ENCODE measurements at places on chromosomes 3 and 15.

DNA sequence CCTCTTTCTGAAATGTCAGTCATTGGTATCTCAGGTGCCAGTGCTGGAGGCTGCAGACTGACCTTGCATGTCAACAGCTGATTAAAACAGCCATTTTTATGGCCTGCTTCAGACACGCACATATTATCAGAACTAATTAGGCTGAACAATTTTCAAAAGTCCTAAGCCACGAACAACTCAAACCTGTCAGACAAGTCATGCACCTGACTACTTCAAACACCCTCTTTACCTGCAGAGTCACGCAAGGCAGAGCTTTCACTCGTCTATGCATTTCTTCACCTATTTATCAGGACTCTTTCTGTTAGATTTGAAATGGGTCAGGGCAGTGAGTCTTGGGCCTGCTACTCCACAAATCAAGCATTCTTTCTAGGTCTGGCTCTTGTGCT is 26.7 kb downstream of the CLK3 start:
- no peak for DNase-seq

DNA sequence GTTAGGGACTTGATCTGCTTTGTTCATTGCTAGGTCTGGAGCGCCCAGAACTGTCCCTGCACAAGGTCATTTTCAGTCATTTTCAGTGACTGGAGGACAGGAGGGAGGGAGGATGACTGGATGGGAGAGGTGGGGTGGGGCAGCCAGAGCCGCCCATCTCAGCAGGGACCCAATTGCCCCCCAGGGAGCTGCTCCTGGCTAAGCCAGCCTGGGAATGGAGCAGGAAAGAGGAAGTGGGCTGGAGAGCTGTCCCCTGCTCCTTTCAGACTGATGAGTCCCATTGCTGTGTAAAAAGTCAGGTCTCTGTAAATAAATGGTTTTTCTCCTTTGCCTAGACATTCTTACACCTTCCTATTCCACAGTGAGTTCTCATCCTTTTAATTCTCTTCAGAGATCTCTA is 98.4 kb upstream of the RAD18 start:
- no peak for DNase-seq

DNA sequence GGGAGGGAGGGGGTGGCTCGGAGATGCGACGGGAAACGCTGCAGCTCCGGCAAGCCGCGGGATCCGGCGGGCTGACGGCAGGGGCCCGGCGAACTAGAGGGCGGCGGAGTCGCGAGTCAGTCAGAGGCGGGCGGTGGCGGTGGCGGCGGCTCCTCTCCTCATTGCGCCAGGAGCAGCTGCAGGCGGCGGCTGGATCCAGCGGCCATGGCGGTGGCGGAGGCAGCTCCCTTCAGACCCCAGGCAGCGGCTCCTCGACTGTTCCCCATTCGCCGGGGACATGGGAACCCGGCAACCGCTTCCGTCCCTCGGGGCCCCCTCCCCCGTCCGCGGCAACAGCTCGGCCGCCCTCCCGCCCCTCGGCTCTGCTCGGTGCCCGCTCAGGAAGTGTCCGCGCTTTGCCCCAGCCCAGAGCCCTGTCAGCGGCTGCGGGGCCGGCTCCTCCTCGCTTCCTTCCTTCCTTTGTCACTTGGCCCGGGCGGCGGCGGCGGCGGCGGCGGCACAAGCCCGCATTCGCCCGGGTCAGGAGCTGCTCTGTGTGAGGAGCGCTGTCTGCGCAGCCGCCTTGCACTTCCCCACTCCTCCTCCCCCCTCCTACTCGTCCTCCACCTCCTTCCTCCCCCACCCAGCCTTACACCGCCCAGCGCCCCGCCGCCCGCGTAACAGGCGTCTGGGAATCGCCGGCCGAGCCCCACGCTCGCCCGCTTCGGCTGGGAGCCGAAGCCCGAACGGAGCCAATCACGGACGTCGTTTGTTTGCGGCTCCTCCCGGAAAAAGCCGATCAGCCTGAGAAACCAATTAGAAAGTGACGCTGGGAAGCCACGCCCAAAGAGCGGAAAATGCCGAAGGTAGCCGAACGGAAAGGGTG is at the start of gene GSK3B:
Gene GSK3B (minus strand): TSS at position 537 of the 865 bp plus-strand sequence. CDS start 1,013 bp downstream, outside the sequence.
- peak; percentile 90 for DNase-seq

DNA sequence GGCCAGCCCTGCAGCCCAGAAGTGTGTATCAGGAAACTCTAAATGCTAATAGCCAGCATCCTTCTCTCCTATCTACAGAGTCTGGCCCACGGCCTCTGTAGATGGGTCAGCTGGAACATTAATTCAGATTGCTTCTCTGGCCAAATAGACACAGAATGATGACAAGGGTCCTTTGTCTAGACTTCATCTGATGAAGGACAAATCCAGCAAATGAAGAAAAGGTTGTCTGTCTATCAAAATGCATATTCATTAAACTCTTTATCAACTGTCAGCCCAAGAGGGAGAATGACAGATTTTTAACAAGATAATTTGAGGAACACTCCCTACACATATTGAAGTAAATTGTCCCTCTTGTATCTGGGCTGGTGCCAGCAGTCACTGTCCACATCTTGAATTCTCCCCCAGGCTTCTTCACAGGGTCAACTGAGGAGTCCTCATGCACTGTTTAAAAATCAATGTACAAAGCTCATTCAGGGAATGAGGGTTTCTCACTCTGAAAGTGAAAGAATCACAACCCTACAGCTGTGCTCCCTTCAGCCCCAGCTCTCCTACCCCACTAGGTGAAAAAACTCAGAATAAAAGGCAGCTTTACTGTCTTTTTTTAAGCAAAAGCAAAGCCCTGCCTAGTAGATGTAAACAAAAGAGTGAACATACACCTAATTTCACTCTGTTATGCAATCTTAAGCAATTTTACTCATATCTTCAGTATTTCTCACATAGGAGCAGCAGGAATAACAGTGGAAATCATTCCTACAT is 507.7 kb downstream of the IGSF11 start:
- no peak for DNase-seq

- DNase-seq = no peak
Measured at GRCh38 chr3:65004795-65005295, 317.0 kb upstream of the ADAMTS9 start.

DNA sequence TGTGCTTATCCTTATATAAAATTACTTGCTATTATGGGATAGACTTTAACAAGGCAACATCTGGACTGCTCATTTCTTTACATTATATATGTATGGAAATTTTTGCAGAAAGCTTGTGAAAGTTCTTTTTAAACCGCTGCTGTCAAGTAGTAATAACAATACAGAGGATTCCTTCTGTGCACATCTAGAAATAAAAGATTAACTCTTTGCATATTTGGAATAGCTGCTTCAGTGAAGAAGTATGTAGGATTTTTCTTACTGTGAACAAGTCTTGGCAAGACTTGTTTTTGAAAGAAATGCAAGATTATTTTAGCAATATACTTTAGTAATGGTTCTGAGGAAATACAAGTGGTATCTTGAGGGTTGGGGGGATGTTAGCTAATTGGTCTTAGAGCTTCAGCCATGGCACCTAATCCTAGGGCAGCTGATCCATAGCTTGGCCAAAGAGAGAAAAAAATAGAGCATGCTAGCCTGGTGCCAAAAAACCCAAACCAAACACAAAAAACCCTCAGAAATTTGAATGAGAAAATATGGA is 4.3 kb downstream of the PRKCI start:
- DNase-seq = no peak

- no peak for DNase-seq
Measured at GRCh38 chr15:49406352-49407118, 16.5 kb upstream of the FGF7 start.

- DNase-seq = peak; percentile 63
Measured at GRCh38 chr3:9930804-9931418, 2.7 kb upstream of the CRELD1 start.

DNA sequence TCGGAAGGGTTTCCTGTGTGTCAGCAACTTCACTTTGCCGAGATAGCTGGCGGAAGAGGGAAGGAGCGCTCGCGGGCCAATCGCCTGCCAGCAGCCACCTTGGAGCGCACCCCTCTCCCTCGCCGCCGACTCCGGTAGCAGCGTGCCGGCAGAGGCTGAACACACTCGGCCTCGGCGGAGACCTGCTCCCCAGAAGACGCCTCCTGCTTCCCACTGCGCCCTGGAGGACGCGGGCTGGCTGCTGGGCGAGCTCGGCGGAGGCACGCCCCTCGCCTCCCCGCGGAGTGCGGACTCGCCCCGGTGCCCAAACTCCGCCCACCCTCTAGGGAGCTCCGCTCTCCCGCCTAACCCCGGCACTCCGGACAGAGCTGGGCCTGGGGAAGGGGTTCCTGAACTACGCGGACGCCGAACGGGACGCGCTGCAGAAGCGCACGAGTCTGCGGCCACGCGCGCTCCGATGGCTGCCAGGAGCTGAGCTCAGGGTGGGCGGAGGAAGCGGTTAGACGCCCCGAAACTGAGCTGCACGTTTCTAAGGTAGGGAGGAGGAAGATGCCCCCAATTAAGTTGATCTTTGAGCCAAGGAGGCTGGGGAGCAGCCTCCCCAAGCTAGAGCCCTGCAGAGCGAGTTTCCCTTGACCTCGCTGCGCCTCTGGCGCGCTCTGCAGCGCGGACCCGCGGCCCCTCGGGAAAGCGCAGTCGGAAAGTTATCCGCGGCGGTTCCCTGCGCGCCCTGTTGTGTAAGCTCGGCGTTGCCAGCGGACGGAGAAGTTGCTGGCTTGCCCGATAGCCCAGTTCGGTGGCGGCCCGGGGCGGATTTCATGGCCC is at the start of gene P2RY1:
Gene P2RY1 (plus strand): TSS at position 356 of the 825 bp plus-strand sequence. CDS start 652 bp downstream, outside the sequence.
- DNase-seq = peak; percentile 70

- no peak for DNase-seq
Measured at GRCh38 chr15:87799428-87799827, 457.1 kb downstream of the NTRK3 start.

DNA sequence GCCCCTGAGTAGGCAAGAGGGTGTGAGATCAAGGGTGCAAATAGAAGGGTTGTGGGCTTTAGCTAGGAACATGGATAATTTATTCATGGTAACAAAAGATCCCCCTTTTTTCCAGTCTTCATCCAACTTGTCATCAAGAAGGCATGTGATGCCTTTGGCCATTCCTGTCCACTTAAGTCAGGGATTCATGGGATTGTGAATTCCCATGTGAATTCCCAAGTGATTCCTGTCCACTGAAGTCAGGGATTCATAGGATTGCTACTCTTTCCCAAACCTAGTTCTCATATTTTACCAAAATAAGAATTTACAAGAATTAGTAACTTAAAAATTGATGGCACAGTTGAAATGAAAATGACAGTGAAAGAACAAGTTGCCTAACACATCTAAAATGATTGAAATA is 40.8 kb downstream of the HMG20A start:
- DNase-seq = no peak

- DNase-seq = peak; percentile 78
Measured at GRCh38 chr3:185942907-185943759, 5.3 kb upstream of the TRA2B start.

GRCh38 chr3:36227980-36228379 is 152.3 kb upstream of the STAC start:
- DNase-seq = no peak

- no peak for DNase-seq
Measured at GRCh38 chr3:132783152-132783551, 60.9 kb upstream of the NPHP3 start.

GRCh38 chr3:146543461-146544001 is 876 bp downstream of the PLSCR1 start:
- no peak for DNase-seq

- DNase-seq = no peak
Measured at GRCh38 chr3:37040231-37040630, 46.9 kb downstream of the MLH1 start.

DNA sequence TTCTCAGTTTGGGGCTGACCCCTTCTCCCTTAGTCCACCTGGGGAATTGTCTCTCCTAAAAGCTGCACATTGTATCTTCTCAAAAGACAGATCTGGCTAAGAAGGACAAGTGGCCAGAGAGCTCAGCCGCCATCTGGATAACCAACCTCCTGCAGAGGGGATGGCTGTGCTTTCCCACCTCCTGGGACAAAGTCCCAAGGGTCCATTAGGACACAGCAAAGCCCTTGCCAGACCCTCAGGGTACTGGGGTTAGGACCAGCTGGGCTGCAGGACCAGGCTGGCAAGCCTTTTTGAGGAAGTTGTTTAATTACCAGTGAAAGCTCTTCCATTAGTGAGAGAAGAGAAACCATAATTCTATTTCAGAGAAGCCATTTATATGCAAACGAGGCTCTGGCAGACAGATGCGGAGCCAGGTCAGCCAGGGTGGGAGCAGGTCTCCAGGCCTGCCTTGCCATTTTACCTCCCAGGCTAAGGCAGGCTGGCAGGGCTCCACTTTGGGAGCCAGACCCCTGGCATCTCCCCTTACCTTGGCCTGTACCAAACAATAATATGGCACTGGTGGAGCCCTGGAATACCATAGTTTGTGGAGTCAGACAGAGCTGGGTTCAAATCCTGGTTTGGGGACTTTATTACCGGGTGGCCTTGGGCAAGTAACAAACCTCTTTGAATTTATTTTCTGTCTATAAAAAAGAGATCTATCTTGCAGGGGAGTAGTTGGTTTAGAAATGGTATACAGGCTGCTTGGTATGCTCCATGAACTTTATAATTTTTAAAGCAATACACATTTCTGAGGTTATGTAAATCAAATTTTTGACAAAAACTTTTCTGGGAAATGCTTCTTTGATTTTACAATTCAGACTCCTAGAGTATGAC is 17.9 kb downstream of the SHF start:
- peak; percentile 92 for DNase-seq

DNA sequence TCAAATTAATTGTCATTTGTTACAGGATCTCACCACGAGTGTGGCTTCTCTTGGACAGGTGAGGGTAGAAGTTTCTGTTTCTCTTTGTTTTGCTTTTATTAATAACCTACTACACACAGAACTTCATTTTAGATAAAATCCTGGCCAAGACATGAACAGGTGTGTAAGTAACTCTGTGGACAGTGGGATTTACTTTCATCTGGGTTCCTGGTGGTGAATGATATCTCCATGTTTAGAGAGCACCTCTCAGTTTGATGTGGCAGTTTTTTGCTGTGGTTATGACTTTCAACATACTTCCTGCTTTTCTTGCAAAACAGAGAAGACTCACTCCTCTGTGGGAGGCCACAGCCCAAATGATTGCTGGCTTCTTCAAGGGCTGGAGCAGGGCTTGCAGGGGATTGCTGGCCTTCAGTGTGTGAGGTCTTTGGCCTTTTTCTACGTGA is 71.1 kb upstream of the XCR1 start:
- no peak for DNase-seq

- DNase-seq = no peak
Measured at GRCh38 chr15:52236013-52236412, 44.8 kb upstream of the GNB5 start.

Measured in SK-N-SH (cell line).